ENCODE measurements at places on chromosomes 3 and 15.

DNA sequence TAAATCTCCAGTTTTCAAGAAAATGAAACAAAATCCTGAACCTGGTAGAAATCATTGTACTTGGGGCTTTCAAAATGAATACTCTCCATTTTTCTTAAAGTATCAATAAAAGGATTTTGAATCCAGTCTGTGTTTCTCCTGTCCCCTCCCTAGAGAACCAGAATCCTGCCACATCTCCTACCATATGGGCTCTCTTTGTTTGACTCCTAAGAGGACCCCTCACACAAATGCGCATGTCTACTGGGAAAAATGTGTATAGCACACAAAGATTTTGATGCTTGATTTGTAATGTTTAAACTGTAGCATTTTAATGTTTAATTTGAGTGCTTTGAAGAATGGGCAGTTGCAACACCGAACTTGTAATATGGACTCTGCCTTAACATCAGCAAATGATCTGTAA lies 25.9 kb downstream of the LRRC3B start:
- no peak for DNase-seq

GRCh38 chr3:100954990-100955389 lies 38.2 kb downstream of the ABI3BP start:
- DNase-seq, result no peak

GRCh38 chr3:32978331-32978730 lies 26.9 kb downstream of the CCR4 start:
- no peak for DNase-seq

- DNase-seq, result no peak
Observed at GRCh38 chr15:58908550-58909309, 24.7 kb downstream of the SLTM start.

GRCh38 chr15:87628311-87628710 lies 628.2 kb downstream of the NTRK3 start:
- DNase-seq, result no peak

GRCh38 chr15:61483599-61483998 lies 254.5 kb upstream of the RORA start:
- no peak for DNase-seq

DNA sequence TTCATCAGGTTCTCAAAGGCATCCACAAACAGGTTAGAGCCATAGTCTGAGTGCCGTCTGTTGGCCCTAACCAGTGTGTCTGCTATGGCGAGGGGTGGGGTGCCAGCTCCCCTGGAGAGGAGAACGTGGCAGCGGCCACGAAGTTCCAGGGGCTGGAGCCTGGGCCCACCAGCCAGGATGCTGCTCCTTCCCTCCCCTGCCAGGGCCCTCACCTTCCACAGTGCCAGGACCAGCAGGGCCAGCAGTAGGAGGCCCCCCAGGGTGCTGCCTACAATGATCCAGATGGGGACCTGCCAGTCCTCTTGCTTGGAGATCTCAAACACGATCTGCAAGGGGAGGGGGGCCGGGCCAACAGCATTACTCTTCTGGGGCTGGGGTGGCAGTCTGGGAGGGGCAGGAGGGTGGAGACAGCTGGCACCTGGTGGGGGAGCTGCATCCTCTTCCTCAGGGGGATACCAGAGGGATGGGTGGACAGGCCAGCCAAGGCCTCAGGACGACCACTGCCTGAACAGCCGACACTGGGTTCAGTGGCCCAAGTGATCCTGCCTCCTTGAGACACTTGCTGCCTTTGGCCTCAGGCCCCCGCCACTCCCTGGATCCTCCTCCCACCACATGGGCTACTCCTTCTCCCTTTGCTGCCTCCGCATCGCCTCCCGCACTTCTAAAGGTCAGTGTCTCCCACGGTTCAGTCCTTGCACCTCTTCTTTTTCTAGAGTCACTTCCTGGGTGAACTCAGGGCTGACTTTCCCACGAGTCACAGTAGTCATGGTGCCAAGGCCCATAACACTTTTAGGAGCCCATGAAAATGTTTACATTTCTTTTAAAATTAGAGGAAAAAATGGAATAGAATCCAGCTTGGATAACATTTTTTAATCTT lies 26.3 kb downstream of the FEM1B start:
- DNase-seq, result no peak

DNA sequence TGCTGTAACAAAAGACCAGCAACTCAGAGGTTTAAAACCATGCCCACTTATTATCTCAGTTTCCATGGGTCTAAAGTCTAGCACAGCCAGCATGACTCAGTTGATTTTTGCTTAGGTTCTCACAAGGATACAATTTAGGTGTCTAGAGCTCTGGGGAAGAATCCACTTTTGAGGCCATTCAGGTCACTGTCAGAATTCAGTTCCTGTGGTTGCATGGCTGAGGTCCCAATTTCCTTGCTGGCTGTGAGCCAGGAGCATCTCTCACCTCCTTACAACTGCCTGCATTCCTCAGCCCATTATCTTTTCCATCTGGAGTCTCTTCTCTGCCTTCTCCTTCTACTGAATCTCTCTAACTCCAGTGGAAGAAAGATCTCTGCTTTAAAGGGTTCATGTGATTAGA lies 240.5 kb upstream of the CFAP20DC start:
- DNase-seq, result no peak

GRCh38 chr3:171986757-171987518 lies 52.4 kb upstream of the FNDC3B start:
- DNase-seq, result no peak

DNA sequence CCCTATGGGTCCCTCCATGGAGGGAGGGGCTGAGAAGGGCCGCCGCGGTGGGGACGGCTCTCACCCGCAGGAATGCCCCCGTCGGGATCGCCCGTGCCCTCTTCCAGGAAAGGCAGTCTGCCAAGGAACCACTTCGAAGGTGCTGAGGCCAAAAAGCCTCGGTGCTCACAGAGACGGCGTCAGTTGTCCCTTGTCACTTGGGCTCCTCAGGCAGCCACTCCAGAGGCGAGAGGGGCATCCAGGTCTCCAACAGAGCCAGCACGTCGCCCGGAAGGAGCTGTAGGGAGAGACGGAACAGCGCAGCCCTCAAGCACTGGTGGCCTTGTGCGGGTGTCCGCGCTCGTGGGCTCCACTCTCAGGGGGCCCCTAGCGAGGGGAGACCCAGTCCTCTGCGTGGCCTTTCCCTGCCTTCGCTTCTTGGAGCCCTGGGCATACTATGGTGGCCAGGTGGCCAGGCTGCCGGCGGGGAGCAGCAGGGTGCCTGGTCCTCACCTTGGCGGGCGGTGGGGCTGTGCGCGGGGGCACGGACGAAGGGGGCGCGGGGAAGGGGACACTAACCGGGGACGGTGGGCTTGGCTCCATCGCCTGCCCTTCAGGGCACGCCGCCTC lies 994 bp downstream of the MESP1 start:
- DNase-seq, result peak; percentile 22

DNA sequence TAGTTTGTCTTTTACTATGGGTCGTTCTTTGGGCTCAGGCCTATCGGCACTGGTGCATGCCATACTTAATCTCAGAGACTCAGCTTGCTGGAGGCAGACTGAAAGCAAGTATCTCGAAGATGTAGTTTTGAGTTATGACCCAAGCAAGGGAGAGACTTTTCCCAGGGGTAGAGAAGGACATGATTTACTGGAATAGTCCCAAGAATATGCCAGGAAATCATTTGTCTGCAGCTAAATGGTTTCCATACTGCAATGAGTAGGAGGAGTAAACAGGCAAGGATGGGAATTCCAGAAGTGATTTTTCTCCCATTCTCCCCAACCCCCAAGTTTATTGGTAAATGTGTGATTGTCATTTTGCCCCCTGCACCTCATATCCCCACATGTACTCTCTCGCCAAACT lies 35.4 kb upstream of the LACTB start:
- DNase-seq, result no peak

DNA sequence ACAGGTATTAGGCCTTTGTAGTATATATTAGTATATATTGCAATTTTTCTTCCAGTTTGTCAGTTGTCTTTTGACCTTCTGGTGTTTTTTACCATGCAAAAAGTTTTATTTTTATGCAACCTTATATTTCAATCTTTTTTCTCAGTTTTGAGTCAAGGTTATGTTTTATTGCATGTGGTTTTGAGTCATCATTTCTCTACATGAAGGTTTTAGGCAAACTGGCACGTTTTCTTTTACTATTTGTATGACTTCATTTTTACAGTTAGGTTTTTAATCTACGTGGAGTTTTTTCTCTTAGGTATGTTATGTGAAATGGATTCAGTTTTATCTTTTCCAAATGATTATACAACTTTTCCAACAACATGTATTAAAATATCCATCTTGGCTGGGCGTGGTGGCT lies 36.8 kb upstream of the TCAIM start:
- DNase-seq, result no peak

- DNase-seq, result peak; percentile 39
Observed at GRCh38 chr3:158539414-158540014, 31.5 kb upstream of the MLF1 start.

- no peak for DNase-seq
Observed at GRCh38 chr3:101591071-101591470, 17.1 kb downstream of the PCNP start.

- no peak for DNase-seq
Observed at GRCh38 chr15:57147621-57148020, 228.7 kb upstream of the CGNL1 start.

DNA sequence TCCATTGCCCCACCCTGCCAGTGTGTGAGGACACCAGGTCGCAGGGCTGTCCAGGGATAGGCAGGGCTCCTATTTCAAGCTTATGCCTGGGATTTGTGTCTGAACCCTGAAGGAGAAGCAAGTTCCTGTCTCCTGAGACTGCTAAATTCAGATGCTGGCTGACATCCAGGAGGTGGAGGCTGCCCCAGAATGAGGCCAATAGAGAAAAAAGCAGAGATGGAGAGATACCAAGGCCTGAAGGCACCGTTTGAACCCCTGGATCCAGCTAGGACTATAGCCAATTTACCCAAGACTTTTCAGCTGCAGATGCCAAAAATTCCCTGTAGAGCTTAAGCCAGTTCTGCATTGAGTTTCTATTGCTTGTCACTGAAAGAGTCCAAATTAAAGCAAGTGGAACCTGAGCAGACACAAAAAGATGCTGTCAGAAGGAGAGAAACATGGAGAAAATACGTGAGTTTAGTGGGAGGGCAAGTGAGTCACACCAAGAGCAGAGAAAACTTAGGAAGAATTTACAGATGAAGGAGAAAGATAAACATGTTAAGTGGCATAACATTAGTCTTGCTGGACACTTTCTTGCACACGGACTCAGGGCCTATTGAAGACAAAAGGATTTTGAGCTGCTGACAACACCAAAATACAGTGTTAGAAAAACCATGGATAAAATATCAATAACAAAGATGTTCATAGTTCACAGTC lies 148.6 kb downstream of the CNTN3 start:
- no peak for DNase-seq

GRCh38 chr3:140006331-140006730 lies 71.3 kb downstream of the CLSTN2 start:
- DNase-seq, result no peak

GRCh38 chr3:23808525-23808924 lies 2.8 kb downstream of the UBE2E1 start:
- DNase-seq, result no peak

GRCh38 chr3:106428565-106428994 lies 559.8 kb upstream of the CBLB start:
- peak; percentile 20 for DNase-seq

DNA sequence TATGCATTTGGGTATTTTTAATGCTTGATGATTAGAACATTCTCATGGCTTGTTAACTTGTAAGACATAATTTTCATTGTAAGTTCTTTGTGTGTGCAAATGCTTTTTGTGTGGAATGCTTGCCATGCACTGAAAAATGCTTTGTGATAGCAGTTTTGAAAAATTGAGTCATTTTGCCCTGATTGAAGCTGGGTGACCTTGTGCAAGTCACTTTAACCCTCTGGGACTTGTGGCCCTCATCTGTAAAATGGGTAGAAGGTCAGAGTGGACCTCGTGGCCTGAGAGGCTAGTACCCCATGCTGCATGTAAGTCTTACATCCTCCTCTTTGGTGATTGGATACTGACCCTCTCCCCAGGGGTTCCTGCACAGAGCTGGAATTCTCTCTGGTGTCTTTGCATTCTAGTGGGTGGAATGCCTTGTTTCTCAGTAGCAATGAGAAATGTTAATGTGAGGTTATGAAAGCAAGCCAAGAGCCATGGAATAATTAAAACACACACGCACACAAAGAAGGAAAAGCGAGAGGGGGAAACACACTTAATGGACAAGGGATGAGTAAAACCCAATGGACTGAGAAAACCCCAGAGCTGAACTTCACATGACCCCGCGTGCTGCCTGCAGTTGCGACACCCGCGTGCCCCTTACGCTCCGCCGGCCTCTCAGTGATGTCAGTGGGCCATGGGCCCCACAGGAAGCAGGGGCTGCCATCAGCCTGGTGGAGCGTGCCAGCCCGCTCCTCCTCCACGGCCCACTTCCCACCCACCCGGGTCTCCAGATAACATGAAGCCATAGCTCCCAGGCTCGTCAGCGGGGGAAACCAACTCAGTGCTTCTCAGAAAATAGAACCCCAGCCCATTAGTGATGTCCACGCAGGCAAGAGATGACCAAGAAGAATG lies 44.0 kb downstream of the SMAD3 start:
- DNase-seq, result peak; percentile 52

DNA sequence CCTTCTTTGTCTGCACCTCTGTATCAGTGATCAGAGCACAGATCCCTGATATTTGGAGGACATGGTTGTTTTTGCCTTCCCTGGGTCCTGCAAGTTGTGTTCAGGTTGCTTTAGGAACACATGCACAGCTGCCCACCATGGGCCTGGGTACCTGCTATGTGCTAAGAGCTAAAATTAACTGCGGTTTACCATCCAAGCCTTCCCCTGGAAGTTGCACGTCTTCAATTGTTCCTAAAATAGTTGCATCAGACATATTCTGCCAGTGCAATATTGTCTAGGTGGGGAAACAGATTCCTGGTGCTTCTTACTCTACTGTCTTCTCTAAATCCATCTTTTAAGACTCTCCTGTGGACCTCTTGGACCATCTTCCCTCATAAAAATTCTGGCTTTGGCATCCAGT lies 80.9 kb downstream of the PDE8A start:
- DNase-seq, result no peak

- DNase-seq, result peak; percentile 23
Observed at GRCh38 chr3:32577581-32578556, 7.2 kb upstream of the DYNC1LI1 start.

GRCh38 chr3:152252755-152253154 lies 16.0 kb upstream of the MBNL1 start:
- no peak for DNase-seq

DNA sequence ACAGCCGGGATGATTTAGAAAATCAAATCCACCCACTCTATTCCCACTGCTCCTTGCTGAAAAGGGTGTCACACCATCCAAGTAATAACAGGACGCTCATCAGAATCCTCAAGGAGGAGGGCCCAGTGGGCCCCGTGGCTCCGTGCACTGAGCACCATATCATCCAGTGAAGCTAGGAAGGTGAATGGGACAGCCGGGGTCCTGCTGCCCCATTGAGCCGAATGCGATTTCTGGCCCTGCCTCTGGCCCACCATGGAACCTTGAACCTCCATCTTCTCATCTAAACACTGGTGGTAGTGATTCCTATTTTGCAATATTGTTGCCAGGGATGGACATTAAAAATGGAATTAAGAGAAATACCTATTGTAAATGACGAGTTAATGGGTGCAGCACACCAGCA lies 99.1 kb upstream of the SLC6A11 start:
- DNase-seq, result no peak

DNA sequence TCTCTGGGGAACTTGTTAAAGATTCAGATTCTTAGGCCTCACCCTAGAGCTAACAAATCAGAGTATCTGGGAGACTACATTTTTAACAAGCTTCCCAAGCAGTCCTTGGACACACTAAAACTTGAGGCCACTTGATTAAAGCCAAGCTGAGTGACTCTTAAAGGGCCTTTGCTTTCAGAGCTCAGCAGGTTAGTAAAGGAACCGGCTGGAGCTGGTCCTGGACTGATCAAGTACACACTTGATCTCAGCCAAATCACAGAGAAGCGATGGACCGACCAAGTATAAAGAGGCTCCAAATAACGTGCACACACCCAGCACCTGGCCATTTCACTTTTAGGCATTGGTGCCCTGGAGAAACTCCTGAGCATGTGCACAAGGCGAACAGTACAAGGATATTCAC lies 12.9 kb upstream of the TM6SF1 start:
- DNase-seq, result no peak

All from activated naive CD8-positive, alpha-beta T cell treated with anti-CD3 and anti-CD28 coated beads, Interleukin-2, amount 50 U/mL, for 24 hours (primary cell).